ENCODE measurements at places on chromosomes 1 and 21. TPM values are rescaled to one million over a fixed set of nuclear protein-coding genes. Genes with fewer than 3 reads are reported as not detected.

GRCh38 chr1:36080236-36080635 lies 3.7 kb upstream of the TEKT2 start:
- DNase-seq, result no peak
- H3K27me3 ChIP-seq, result peaks cover 2% of the 10 kb centered on the region
- no peak overlapping the region for H3K27ac ChIP-seq
- H3K36me3 ChIP-seq, result no peaks in the 10 kb centered on the region
- H3K4me1 ChIP-seq, result peaks cover 5% of the 10 kb centered on the region
- no peak overlapping the region for H3K4me3 ChIP-seq

DNA sequence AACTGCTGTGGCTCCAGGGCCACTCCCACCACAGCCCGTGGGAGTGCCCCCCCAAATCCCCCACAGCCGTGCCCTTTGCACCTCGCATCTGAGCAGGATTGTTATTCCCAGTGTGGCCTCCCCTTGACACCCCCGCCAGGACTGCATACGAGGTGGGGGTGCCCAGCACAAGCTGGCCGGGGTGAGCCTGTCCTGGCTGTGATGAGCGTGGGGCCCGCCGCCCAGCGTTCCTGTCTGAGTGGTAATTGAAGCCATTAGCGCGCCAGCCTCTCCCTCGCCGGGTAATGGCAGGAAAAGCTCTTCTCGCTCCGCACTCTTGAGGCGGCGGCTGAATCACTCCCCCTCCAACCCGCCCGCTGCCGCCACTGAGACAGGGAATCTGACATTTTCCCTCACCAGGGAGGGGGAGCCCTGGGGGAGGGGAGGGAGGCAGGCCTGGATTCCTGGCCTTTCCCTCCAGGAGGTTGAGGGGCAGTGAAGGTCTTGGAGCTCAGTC lies 27.7 kb downstream of the PTPRF start:
- H3K27me3 ChIP-seq, result no peaks in the 10 kb centered on the region
- peaks cover 30% of the 10 kb centered on the region for H3K36me3 ChIP-seq
- 0 out of 2 replicates have a peak overlapping the region, but pooled peaks have one; percentile 8 for H3K27ac ChIP-seq
- H3K4me1 ChIP-seq, result peaks cover 15% of the 10 kb centered on the region

Gene GPA33
- 0.63 TPM for total RNA-seq

DNA sequence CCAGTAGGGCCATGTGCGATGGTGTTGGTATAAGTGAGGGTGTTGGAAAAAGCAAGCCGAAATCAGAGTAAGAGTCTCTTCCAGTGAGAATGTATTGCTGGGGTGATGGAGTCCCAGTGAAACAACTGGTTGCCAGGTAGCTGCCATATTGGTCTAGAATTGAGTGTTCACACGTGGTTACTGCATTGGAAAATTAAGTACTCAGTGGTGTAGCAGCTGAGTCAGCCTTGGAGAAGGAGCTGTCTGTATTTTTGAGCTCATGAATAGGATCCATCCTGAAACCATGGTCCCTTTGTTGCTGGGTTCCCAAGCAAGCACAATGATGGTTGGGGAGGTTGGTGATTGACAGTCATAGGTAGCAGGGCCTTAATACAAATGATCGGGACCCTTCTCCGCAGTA lies 235.3 kb downstream of the DYRK1A start:
- H3K4me3 ChIP-seq, result no peak overlapping the region
- DNase-seq, result no peak
- H3K36me3 ChIP-seq, result peaks cover 2% of the 10 kb centered on the region

GRCh38 chr1:246383239-246383589 lies 123.9 kb downstream of the SMYD3 start:
- H3K27ac ChIP-seq, result no peak overlapping the region
- no peak for DNase-seq
- H3K4me1 ChIP-seq, result peaks cover 8% of the 10 kb centered on the region
- no peaks in the 10 kb centered on the region for H3K27me3 ChIP-seq
- no peak overlapping the region for H3K4me3 ChIP-seq
- H3K36me3 ChIP-seq, result no peaks in the 10 kb centered on the region

Gene MFSD2A
- total RNA-seq, result 12.9 TPM

- no peak overlapping the region for H3K4me3 ChIP-seq
- H3K4me1 ChIP-seq, result peaks cover 7% of the 10 kb centered on the region
- no peak for DNase-seq
- no peaks in the 10 kb centered on the region for H3K27me3 ChIP-seq
These were observed 178.9 kb upstream of the DPT start for GRCh38 chr1:168907786-168908348.

GRCh38 chr1:35539073-35539823 lies 18.0 kb downstream of the KIAA0319L start:
- H3K27me3 ChIP-seq, result no peaks in the 10 kb centered on the region
- peak overlapping the region; percentile 51 for H3K27ac ChIP-seq
- DNase-seq, result no peak
- peaks cover 52% of the 10 kb centered on the region for H3K4me1 ChIP-seq

Gene KCNJ9
- total RNA-seq, result not detected

DNA sequence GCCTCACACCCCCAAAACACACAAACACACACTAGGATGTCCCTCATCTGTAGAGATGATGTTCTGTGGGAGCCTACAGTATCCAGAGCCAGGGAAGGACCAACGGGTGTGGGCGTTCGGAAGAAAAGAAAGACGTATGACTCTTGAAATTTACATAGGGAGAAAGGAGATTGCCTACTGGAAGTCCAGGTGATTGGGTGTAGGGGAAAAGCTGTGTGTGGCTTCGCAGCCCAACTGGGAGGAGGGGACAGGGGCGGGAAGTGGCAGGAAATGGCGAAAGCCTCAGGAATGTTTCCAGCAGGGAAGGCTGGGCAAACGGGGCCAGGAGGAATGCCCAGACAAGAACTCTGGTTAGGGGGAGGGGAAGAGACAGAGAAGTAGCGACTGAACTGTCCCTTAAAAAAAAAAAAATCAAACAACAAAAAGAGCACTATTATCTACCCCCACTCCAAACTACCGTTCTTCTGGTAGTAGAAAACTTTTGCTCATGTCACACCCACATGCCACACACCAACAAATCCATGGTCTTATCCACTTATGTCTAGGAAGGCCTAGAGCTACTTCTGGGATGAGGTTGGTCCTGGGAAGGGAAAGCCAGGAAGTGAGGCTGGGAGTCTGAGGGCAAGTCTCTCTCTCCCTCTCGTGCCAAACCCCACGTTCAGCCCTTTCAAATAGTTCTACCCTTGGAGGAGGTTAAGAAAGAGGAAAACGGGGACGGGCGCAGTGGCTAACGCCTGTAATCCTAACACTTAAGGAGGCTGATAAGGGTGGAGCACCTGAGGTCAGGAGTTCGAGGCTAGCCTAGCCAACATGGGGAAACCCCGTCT lies 1.8 kb upstream of the CKS1B start:
- H3K27ac ChIP-seq, result no peak overlapping the region
- DNase-seq, result peak; percentile 91
- H3K36me3 ChIP-seq, result peaks cover 8% of the 10 kb centered on the region
- no peak overlapping the region for H3K4me3 ChIP-seq
- H3K27me3 ChIP-seq, result no peaks in the 10 kb centered on the region
- peaks cover 42% of the 10 kb centered on the region for H3K4me1 ChIP-seq

GRCh38 chr1:227739636-227740035 lies 4.4 kb downstream of the SNAP47 start:
- no peaks in the 10 kb centered on the region for H3K36me3 ChIP-seq
- no peak for DNase-seq
- peaks cover 18% of the 10 kb centered on the region for H3K4me1 ChIP-seq
- H3K4me3 ChIP-seq, result no peak overlapping the region
- H3K27me3 ChIP-seq, result no peaks in the 10 kb centered on the region

Gene AKNAD1
- not detected for total RNA-seq

DNA sequence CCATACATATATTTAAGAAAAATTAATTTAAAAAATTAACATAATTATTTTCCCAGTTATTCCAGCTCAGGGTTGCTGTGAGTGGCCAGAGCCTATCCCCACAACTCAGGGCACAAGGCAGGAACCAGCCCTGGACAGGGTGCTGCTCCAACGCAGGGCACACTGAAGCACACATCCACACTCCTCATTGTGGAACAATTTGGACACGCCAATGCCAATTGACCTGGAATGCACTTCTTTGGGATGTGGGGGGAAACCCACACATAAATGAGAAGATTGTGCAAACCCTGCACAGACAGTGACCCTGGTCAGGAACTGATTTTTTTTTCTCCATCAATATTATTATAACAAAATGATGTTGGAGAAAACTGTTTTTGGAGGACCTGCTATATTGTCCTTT lies 23.4 kb downstream of the SAMSN1 start:
- no peaks in the 10 kb centered on the region for H3K36me3 ChIP-seq
- H3K4me1 ChIP-seq, result peaks cover 13% of the 10 kb centered on the region

- no peak overlapping the region for H3K4me3 ChIP-seq
- DNase-seq, result no peak
- H3K4me1 ChIP-seq, result peaks cover 5% of the 10 kb centered on the region
- H3K27me3 ChIP-seq, result peaks cover 3% of the 10 kb centered on the region
- H3K36me3 ChIP-seq, result no peaks in the 10 kb centered on the region
These were observed 24.4 kb downstream of the MCOLN2 start for GRCh38 chr1:84972377-84972987.

Data from WTC11 (cell line).